ENCODE measurements at places on chromosomes 6 and 20. TPM values are rescaled to one million over a fixed set of nuclear protein-coding genes. Genes with fewer than 3 reads are reported as not detected.

Gene BTNL2
- polyA plus RNA-seq = 0.18 TPM

Gene GABRR2
- polyA plus RNA-seq = 0.55 TPM

Gene ULBP2
- polyA plus RNA-seq = 0.09 TPM

Gene ENPP4
- 11.3 TPM for polyA plus RNA-seq

Gene GPX5
- polyA plus RNA-seq = not detected

Gene UNC5CL
- polyA plus RNA-seq = 164 TPM

Gene PACSIN1
- polyA plus RNA-seq = 0.33 TPM

Gene HLA-DRB5
- polyA plus RNA-seq = 20.4 TPM

Gene KCNQ5
- 3.4 TPM for polyA plus RNA-seq

Gene PPP1R11
- polyA plus RNA-seq = 65.3 TPM

Gene WFDC6
- not detected for polyA plus RNA-seq

Gene PHACTR3
- 8.3 TPM for polyA plus RNA-seq

Gene MRAP2
- polyA plus RNA-seq = 1.7 TPM

Gene GLP1R
- 0.84 TPM for polyA plus RNA-seq

Gene FAXC
- polyA plus RNA-seq = 4.9 TPM

Gene GNAS-AS1
- 0.40 TPM for polyA plus RNA-seq

Gene PTCHD4
- 0.70 TPM for polyA plus RNA-seq

Gene XKR7
- polyA plus RNA-seq = 0.81 TPM

Gene PPP2R5D
- polyA plus RNA-seq = 62.0 TPM

Gene CITED2
- polyA plus RNA-seq = 107 TPM

Gene OTOR
- polyA plus RNA-seq = not detected

Gene PBOV1
- polyA plus RNA-seq = not detected

Gene NEDD9
- polyA plus RNA-seq = 12.9 TPM

Gene GSTA1
- 311 TPM for polyA plus RNA-seq

Gene GSTA2
- 24.0 TPM for polyA plus RNA-seq

Gene DUSP15
- polyA plus RNA-seq = 11.2 TPM

Gene HRH3
- polyA plus RNA-seq = 0.33 TPM

Gene HAO1
- polyA plus RNA-seq = not detected

Gene EGFL8
- polyA plus RNA-seq = 29.1 TPM

Gene COX4I2
- polyA plus RNA-seq = 1.8 TPM

Gene SLC17A3
- 0.43 TPM for polyA plus RNA-seq

Gene MCCD1
- not detected for polyA plus RNA-seq

Gene TFAP2A
- polyA plus RNA-seq = 0.90 TPM

Gene BLCAP
- polyA plus RNA-seq = 86.6 TPM
